ENCODE measurements at places on chromosomes 1 and 21.
A peak's percentile ranks its signal among the peaks of the same experiment; 100 is the strongest.

GRCh38 chr1:41333146-41333784, 28.0 kb upstream of the FOXO6 start:
- no peak for DNase-seq

DNA sequence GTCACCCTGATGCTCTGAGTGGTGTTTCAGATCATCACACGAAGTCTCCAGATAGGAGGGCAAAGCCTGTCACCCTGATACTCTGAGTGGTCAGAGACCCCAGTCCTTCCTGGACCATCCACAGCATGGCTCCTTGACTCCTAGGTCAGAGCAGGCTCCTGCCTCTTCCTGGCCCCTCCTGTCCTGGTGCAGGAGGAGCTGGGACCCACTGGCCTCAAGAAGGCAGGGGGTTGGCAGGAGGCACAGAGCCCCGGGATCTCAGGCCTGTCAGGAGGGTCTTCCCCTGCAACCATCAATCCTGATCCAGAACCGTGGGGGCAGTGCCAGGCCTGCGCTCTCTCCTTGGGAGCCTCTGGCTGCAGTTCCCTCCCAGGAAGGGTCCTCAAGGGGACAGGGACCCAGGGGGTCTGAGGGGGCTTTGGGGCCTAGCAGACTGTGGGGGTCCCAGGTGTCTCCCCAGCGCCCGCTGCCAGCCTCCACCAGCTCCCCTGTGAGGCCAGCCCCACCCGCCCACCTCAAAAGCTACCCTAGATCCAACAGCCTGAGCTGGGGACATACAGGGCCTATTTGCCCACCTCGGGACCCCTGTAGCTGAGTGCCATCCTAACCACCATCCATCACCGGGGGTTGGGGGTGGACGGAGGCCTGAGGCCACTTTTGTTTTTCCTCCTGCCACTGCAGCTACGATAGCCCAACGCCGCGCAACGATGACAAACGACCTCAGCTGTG, 27.5 kb downstream of the COL6A1 start:
- DNase-seq: no peak

GRCh38 chr1:26472320-26472900, at the start of gene HMGN2:
Gene HMGN2 (plus strand): TSS chr1:26472440. CDS start chr1:26472613, 173 bp downstream.
- DNase-seq: peak; percentile 80

DNA sequence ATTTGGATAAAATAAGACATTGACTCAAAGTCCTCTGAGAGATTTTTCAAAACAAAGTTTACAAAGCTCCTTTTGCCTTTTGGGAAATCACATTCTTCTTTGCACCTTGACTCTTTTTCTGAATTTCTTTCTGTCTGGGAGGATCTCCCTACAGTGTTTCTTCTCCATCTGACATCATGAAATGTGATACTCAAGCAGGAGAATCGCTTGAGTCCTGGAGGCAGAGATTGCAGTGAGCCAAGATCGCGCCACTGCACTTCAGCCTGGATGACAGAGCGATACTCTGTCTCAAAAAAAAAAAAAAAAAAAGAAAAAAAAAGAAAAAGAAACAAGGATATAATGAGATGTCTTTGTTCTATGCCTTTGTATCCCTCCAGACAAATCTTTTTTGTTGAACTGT, 13.3 kb upstream of the GRIK1 start:
- no peak for DNase-seq

DNA sequence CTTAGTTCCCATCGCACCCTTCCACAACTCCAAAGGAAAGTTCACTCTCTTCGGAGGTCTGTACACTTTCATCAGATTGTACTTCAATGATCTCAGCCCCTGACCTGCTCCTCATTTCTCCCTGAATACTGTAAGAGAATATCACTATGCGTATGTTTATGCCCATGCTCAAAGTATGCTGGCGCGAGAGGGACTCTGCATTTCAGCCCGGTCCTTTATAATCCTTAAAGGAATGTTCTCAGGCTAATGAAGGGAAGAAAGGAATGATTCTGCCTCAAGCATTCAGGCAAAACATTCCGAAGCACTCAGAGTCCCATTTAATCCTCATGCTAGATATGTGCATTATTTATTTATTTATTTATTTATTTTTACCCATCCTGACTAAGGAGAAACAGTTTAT, 76.8 kb downstream of the PLD5 start:
- DNase-seq: no peak
